ENCODE measurements at places on chromosomes 13 and 19. TPM values are rescaled to one million over a fixed set of nuclear protein-coding genes. Genes with fewer than 3 reads are reported as not detected.
A peak's percentile ranks its signal among the peaks of the same experiment; 100 is the strongest.

GRCh38 chr13:100694722-100695508, 20.3 kb upstream of the TMTC4 start:
- no peaks in the 10 kb centered on the region for H3K4me1 ChIP-seq
- H3K27ac ChIP-seq: no peak overlapping the region
- no peaks in the 10 kb centered on the region for H3K36me3 ChIP-seq
- H3K4me3 ChIP-seq: no peak overlapping the region

DNA sequence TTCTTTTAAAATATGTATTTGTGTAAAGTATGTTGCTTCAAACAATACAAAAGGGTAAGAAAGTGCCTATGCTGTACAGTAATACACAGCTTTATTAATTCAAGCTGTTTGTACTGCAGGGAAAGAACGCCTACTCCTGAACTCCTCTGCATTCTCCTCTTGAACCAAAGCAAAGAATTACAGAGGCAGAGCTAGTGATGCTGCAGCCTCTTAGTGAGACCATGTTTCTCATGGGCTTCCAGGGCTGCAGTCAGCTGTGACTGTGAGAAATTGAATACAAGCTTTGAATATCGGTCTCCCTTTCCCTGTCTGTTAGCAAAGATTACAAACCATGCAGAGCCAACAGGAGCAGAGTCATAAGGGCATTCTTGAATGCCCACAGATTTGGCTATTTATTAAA, 248.5 kb downstream of the SLITRK1 start:
- DNase-seq: no peak
- H3K27ac ChIP-seq: no peak overlapping the region
- H3K27me3 ChIP-seq: no peaks in the 10 kb centered on the region
- no peaks in the 10 kb centered on the region for H3K4me1 ChIP-seq
- no peak overlapping the region for H3K4me3 ChIP-seq

- H3K36me3 ChIP-seq: no peaks in the 10 kb centered on the region
- no peaks in the 10 kb centered on the region for H3K27me3 ChIP-seq
- no peaks in the 10 kb centered on the region for H3K4me1 ChIP-seq
- no peak overlapping the region for H3K27ac ChIP-seq
- H3K4me3 ChIP-seq: no peak overlapping the region
Observed at GRCh38 chr13:22592515-22592914, 588.3 kb upstream of the SGCG start.

DNA sequence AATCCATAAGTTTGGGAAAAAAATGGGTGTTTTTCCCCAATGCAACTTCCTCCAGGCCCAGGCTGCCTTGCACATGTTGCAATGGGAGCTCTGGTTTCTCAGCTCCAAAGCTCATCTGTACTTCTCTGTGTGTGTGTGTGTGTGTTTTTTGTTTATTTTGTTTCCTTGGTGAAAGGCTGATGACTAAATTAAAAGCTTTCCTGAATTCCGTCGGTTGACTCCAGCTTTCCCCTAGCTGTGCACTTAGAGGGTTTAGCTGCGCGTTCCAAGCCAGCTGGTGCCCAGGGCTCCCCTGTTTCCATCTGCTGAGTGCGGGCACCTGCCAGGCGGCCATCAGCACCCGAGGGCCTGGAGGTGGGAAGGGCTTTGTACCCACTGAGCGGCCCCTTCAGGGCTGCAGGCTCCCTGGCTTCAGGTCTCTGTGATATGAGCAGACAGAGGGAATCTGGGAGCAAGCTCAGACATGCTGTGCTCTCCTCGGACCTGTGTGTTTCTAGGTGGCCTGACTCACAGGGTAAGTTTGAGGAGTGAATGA, 129.1 kb upstream of the SOX1 start:
- H3K27me3 ChIP-seq: no peaks in the 10 kb centered on the region
- no peaks in the 10 kb centered on the region for H3K36me3 ChIP-seq
- no peak overlapping the region for H3K27ac ChIP-seq
- H3K4me1 ChIP-seq: no peaks in the 10 kb centered on the region

- no peaks in the 10 kb centered on the region for H3K36me3 ChIP-seq
- no peak overlapping the region for H3K4me3 ChIP-seq
- no peak overlapping the region for H3K27ac ChIP-seq
- no peaks in the 10 kb centered on the region for H3K27me3 ChIP-seq
- no peak for DNase-seq
Observed at GRCh38 chr19:6671960-6672359, 2.0 kb upstream of the TNFSF14 start.

DNA sequence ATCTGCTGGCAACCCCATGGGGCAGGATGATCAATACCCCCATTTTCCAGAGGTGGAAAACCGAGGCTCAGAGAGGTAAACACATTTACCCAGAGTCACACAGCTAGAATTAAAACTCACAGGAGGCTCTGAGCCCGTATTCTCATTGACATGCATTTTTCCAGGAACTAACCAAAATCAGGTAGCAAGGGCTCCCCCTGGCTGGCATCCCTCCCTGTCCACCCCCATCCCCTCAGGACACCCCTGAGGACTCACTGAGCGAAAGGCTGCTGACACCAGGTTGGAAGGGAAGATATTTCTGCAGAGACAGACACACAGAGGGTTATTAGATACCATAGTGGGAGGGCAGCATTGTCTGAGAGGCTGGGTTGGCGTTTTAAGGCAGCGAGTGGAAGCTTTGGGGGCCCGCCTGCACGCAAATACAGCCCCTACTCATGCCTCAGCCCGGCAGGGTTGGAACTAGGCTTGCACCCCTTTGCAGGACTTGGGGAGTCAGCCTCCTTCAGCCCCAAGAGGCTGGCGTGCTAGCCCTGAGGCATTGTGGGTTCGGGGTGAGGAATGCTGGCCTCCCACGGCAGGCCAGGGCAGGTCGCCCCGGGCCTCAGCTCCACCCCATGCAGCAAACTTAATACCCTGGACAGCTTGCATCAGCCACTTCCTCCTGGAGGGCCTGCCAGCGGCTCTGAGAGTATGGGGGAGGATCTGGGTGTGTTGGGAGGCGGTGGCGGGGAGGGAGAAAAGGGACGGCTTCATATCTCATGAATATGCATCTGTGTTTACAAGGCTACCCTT, 3.9 kb downstream of the SLC1A5 start:
- H3K4me3 ChIP-seq: peak overlapping the region; percentile 63
- DNase-seq: peak; percentile 85
- peak overlapping the region; percentile 90 for H3K27ac ChIP-seq
- peaks cover 66% of the 10 kb centered on the region for H3K4me1 ChIP-seq
- H3K36me3 ChIP-seq: peaks cover 44% of the 10 kb centered on the region

DNA sequence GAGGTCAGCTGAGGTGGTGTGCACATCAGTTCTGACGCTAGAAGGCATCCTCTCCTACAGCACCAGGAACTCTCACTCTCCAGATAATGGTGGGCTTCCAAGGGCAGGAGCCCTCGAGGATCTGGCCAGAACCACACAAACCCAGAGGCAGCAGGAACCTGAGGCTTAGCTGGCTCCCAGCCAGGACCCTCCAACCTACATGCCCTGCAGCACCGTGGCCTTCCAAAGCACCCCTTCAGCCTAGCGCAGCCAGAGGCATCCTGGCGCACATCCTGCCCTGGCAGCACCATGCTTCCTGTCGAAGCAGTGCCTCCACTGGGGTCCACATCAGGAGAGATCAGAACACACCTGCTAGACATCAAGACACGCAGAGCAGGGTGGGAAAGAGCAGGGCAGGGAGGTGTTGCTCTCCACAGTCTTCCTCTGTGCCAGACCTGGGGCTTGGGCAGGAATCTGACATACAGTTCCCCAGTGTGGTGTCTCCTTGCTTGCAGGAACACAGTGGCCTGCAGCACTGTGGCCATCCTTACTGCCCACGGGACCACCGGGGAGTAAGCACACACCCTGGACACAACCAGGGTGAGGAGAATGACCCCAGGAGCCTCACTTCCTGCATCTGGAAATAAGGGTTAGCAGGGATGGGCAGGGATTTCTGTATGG, 21.7 kb downstream of the TUBA3C start:
- H3K4me3 ChIP-seq: no peak overlapping the region
- H3K4me1 ChIP-seq: no peaks in the 10 kb centered on the region
- no peak for DNase-seq

Gene F7
- not detected for total RNA-seq

Gene PRMT1
- 53.3 TPM for total RNA-seq

Gene METTL21C
- not detected for total RNA-seq

Gene SRRM5
- not detected for total RNA-seq

All from stomach (tissue), 19 donors.